ENCODE measurements at places on chromosomes 7 and 10.
A peak's percentile ranks its signal among the peaks of the same experiment; 100 is the strongest.

- DNase-seq: peak; percentile 85
Observed at GRCh38 chr10:34721208-34721840, 93.8 kb downstream of the PARD3 start.

DNA sequence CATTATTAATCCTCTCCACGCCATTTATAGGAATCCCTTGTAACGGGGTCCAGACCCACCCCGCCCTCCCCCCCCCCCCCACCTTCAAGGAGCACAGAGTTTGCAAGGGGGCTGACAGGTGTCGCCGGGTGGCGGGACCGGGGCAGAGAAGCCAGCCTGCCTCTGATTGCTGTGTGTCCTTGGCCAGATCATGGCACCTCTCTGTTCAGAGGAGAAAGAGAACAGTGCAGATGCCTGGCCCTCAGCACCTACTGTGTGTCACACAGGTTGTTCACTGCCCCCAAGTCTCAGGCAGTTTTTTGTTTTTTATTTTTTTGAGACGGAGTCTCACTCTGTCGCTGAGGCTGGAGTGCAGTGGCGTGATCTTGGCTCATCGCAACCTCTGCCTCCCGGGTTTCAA is 5.4 kb upstream of the MICALL2 start:
- DNase-seq: no peak

GRCh38 chr7:47932466-47933037 is 15.7 kb downstream of the PKD1L1 start:
- no peak for DNase-seq

DNA sequence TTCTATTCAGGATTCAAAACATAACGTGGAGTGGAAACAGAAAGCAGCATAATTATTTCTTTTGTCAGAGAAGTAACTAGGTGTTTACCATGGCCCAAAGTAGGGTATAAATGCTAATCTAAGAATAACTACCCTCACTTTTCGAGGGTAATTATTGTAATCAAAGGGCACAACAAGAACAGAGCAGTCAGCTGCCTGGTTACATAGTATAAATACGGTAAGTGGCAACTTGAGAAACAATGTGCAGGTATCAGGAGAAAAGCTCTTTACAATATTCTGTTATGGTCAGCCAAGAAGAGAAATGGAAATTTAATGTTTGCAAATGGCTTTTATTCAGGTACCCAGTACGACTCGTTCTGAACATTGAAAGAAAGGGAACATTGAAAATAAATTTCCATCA is 242.0 kb upstream of the NPY start:
- no peak for DNase-seq

DNA sequence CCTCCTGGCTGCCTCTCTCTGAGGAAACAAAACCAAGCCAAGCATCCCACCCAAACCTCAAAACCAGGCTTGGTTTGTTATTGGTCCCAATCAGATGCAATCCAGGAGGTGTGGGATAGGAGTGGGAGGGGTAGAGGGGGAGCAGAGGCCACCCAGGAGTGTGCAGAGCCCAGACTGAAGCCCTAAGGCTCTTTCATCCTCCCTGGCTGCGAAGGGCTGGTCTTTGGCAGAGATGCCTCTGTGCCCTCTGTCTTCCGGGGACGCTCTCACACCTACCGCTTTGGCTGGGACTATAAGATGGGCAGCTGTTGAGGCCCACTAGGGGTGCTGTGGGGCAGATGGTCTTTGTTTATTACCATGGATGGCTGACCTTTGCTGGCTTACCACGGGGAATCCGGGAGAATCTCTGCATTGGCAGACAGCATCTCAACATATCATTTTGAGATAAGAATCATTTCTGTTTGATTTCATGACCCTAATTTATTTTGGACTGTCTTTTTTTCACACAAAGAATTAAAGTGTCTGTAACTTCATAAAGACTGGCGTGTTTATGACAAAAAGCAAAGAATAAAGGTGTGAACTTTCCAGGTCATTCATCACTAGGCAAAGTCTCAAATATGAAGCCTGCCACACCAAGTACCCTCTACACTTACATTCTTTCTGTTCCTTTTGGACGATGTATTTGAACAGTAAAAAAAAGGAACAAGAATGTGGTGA is 6.5 kb upstream of the DENND2A start:
- peak; percentile 68 for DNase-seq

GRCh38 chr10:73796766-73797165 is 11.4 kb downstream of the ZSWIM8 start:
- no peak for DNase-seq

- DNase-seq: no peak
Observed at GRCh38 chr7:64312826-64313225, 935 bp upstream of the ZNF736 start.

DNA sequence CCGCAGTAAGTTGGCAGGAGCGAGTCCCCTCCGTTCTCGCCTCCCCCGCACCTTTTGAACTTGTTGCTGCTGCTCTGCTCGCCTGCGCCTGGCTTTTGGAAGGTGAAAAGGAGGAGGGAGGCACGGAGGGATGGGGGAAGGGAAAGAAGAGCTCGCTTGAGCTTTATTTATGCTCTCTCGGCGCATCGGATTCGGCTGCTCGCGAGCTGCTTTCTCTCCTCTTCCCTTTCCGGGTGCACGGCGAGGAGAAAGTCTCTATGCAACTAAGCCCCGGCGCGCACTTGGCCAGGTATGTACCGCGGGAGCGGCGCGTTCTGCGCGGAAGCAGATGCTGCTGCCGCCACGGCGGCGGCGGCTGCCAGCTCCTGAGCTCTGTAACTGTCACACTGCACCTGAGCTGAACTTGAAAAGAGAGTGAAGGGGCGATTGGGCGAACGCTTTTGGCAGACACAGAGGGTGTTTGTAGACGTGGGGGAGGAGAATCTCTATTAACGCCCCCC is 551 bp downstream of the KCND2 start:
- no peak for DNase-seq

- DNase-seq: no peak
Observed at GRCh38 chr10:118669020-118669791, 73.8 kb upstream of the PRLHR start.

DNA sequence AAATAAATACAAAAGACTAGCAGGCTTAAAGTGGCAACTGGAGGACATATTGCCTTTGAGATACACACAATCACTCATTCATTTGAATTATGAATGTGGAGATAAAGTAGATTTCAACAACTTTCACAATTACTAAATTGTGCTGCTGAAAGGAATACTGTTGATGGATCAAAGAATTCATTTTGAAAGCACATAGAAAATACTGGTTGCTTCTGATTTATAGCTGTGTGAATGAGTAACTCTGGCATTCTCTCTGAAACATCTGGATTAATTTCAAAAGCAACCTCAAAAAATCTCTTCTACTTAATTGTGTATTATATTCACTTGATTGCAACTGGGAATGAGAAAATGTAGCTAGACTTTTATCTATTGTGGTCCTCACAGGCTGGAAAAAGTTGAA is 397.6 kb downstream of the THSD7A start:
- no peak for DNase-seq

DNA sequence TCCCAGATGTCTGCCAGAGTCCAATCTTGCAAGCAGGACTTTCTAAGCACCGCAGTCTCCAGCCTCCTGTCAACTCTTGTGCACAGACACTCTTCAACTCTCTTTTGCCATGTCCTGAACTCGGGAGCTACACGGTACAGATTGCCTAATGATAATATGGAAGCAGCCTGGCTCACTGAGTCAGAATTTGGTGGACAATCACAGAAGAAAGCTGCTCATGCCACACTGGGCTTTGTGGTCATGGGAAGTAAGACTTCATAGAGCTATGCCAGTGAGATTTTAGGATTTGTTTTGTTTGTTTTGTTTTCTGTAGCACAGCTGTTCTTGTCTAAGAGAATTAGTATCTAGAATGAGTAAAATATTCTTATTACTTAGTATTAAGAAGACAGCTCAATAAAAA is 144.1 kb upstream of the PRSS58 start:
- DNase-seq: no peak

GRCh38 chr7:111835066-111835465 is 272.8 kb upstream of the IMMP2L start:
- DNase-seq: no peak

DNA sequence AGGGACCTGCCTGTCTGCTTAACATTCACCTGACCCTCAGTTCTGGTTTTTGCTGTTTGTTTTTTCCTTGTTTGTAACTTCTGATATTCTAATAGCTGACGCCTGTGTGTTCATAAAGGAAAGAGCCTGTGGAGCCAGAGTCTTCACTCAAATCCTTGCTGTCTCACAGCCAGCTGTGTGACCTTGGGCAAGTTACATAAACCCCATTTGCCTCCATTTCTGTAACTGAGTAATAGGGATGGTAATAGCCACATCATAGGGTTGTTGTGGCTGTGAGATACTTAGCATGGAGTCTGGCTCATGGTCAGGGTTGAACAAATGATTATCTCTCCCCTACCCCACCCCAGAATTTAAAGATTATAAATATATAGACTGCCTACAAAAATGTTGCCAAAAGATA is 27.0 kb downstream of the WBP1L start:
- no peak for DNase-seq

DNA sequence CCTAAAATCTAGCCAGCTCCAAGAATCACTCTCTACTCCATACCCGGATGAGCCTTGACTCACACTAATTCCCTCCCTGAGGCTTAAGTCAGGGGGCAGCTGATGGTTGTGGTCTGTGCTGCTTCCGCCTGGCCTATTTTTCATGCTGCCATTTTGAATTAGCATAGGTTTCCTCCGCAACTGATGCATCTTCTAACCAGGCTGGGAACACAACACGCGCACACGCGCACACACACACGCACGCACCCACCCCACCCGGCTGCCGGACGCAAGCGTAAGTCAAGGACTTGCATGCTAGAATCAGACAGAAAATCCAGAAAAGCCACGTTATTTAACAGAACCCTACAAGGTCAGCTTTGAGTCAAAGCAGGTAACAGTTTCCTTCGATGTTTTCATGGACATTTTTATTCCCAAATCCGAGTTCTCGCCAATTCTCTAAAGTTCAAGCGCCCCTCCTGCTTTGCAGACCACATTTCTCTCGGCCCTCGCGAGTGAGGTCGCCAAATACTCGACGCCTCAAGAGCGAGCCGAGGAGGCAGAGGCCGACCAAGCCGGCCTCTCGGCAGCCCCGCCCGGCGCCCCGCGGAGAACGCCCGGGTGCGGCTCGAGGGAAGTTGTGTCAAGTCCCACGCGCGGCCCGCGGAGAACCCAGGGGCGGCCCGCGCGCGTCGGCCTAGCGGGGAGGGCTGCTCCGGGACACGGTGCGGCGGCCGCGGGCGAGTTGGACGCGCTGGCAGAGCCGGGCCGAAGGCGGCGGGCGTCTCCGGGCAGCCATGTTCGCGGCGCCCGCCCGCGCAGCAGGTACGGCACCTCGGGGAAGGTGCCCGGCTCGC is 961 bp downstream of the SCRN1 start:
- DNase-seq: peak; percentile 71

GRCh38 chr7:24313777-24314176 is 29.8 kb downstream of the NPY start:
- no peak for DNase-seq

- DNase-seq: no peak
Observed at GRCh38 chr7:7489546-7489945, 46.1 kb downstream of the COL28A1 start.

GRCh38 chr10:63414481-63415260 is 51.1 kb downstream of the JMJD1C start:
- no peak for DNase-seq

GRCh38 chr10:90087197-90088023 is 386.0 kb downstream of the KIF20B start:
- peak; percentile 54 for DNase-seq

- no peak for DNase-seq
Observed at GRCh38 chr7:6640246-6640721, 3.2 kb downstream of the ZNF316 start.

GRCh38 chr7:50264908-50265307 is 39.6 kb upstream of the IKZF1 start:
- DNase-seq: peak; percentile 74

DNA sequence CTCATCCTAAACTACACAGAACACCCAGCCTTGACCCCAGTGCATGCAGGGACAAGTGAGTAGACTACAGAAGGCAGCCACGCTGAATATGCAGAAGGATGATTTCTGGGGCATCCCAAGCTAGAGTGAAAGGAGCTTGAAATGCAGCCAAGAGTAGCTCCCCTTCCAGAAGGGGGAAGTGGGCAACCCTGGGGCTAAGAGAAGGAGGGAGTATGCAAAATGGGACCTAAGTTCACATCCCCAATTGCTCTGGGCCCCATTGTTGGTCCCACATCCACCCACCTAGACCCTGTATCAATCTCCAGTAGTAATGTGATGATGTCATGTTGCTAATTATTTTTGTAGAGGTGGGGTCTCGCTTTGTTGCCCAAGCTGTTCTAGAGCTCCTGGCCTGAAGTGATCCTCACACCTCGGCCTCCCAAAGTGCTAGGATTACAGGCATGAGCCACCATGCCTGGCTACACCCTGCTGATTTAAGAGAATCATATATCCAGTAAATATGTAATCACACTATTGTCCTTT is 5.6 kb upstream of the PSTK start:
- DNase-seq: no peak

DNA sequence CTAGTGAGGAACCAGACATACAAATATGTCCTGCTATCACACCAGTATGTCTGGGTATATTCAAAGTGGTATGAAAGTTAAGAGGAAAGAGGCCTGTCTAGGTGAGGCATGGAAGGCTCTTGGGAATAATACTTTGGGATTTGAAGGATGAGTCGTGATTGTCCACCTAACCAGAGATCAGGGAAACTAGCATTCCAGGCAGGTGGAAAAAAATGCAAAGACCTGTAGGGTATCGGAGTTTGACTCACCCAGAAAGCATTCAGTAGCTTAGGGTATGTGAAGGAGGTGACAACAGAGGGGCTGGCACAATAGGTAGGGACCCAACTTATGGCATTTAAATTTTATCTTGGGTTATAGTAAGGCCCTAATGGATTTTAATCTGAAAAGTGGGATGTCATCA is 950 bp upstream of the GCC1 start:
- DNase-seq: no peak

DNA sequence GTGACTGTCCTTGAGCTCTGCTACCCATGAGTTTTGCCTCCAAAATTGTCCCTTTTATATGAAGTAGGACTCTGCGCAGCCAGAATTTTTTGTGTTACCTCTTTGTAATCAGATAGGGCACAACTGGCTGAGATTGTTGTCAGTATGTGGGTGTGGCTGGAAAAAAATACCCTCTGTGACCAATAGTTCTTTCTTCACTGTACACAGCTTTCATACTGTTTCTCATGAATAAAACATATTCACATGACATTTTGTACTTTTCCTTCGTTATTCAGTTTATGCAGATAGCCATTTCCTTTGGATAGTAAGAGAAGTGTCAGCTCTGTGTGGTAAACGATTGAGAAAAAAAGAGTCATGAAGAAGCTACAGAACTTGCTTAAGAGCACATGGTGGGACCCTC is 49.6 kb upstream of the WNT8B start:
- no peak for DNase-seq

GRCh38 chr7:139231513-139232376 is 708 bp downstream of the UBN2 start:
- DNase-seq: peak; percentile 26

All from urothelium cell line (cell line).